ENCODE measurements at places on chromosomes 4 and X.

DNA sequence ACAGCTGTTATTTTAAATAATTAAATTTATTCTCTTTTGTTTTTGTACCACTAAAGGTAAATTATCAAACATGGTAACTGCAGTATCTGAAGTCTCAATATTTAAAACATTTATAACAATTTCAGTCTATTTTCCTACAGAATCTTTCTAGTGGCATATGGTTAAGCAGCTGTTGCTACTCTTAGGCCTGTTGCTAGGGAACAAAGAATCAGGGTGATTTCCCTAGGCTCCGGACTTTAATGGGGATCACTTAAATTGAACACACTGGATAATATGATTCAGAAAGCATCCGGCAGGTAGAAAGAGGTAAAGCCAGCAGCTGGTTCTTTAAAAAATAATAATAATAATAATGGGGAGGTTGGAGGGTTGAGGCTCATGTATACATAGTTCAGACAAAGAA lies 17.6 kb downstream of the FBXO8 start:
- no peak overlapping the region for H3K4me3 ChIP-seq
- no peak overlapping the region for H3K27ac ChIP-seq
- no peaks in the 10 kb centered on the region for H3K4me1 ChIP-seq

GRCh38 chr4:145720656-145721055 lies 40.7 kb downstream of the C4orf51 start:
- H3K4me3 ChIP-seq, result no peak overlapping the region
- DNase-seq, result no peak
- no peak overlapping the region for H3K27ac ChIP-seq
- H3K4me1 ChIP-seq, result no peaks in the 10 kb centered on the region

GRCh38 chrX:14032406-14032805 lies 2.7 kb upstream of the GEMIN8 start:
- H3K4me3 ChIP-seq, result no peak overlapping the region
- no peaks in the 10 kb centered on the region for H3K4me1 ChIP-seq
- H3K27ac ChIP-seq, result no peak overlapping the region
- H3K27me3 ChIP-seq, result peaks cover 9% of the 10 kb centered on the region
- DNase-seq, result no peak
- no peaks in the 10 kb centered on the region for H3K36me3 ChIP-seq

- no peaks in the 10 kb centered on the region for H3K4me1 ChIP-seq
- H3K36me3 ChIP-seq, result no peaks in the 10 kb centered on the region
- no peak for DNase-seq
- no peak overlapping the region for H3K4me3 ChIP-seq
- no peaks in the 10 kb centered on the region for H3K27me3 ChIP-seq
Measured at GRCh38 chr4:186787536-186787935, 63.9 kb upstream of the FAT1 start.

DNA sequence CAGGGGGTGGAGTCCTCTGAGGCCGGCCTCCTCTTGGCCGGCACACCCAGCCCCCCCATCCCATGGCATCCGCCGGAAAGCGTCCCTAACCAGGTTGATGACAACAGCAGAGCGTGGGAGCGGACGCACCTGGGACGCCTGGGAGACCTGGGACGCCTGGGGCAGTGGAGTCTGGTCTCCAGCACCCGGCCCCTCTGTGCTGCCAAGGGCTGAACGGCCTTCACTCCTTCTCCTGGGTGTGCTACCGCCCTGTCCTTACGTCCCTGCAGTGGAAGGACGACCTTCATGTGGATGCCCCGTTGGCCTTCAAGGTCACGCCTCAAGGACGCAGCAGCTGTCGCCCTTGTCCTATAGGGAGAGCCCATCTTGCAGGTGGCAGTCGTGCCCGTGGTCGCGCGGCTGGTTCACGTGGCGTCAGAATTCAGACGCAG lies 26.9 kb downstream of the NKX1-1 start:
- no peak overlapping the region for H3K27ac ChIP-seq
- peak; percentile 40 for DNase-seq
- no peaks in the 10 kb centered on the region for H3K4me1 ChIP-seq
- H3K36me3 ChIP-seq, result no peaks in the 10 kb centered on the region

- H3K4me3 ChIP-seq, result no peak overlapping the region
- H3K27me3 ChIP-seq, result no peaks in the 10 kb centered on the region
- peaks cover 5% of the 10 kb centered on the region for H3K4me1 ChIP-seq
- H3K36me3 ChIP-seq, result no peaks in the 10 kb centered on the region
- no peak for DNase-seq
Measured at GRCh38 chr4:6753891-6754290, 28.6 kb upstream of the KIAA0232 start.

DNA sequence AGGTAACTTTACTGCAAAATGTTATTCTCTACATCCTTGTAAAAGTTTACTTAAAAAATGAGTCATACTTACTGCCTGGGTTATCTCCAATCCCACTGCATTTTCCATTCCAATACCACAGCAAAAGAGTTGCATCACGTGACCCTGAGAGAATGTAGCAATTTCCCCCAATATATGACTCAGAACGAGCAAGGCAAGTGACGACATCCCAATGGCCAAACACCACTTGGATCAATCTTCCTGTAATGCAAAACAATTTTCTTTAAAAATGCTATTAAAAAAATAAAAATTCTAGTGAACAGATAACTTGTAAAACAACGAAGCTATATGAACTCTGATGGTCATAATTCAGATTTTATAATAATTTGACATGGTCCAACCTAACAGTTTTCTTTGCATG lies 224.3 kb downstream of the DCLK2 start:
- H3K36me3 ChIP-seq, result no peaks in the 10 kb centered on the region
- no peaks in the 10 kb centered on the region for H3K27me3 ChIP-seq
- no peak overlapping the region for H3K27ac ChIP-seq
- H3K4me1 ChIP-seq, result no peaks in the 10 kb centered on the region

DNA sequence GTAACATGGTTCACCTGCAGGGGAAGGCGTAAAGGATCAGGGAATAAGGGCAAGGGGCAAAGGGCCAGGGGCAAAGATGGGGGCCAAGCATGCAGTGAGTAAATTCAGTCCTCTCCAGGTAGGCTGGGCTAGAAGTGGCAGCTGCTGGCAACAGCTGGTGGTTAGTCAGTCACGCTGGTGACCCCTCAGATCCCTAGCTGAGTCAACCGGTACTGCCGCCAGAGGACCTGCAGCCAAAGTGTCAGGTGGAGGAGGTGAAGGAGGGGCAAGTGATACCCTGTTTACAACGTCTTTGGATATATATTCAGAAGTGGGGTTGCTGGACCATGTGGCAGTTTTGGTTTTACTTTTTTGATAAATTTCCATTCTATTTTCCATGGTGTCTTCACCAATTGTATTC lies 24.6 kb upstream of the NAP1L2 start:
- H3K4me1 ChIP-seq, result no peaks in the 10 kb centered on the region
- H3K4me3 ChIP-seq, result no peak overlapping the region
- no peak for DNase-seq
- H3K27ac ChIP-seq, result no peak overlapping the region
- peaks cover 16% of the 10 kb centered on the region for H3K27me3 ChIP-seq

GRCh38 chr4:146477054-146477453 lies 44.7 kb downstream of the SLC10A7 start:
- no peak overlapping the region for H3K27ac ChIP-seq

DNA sequence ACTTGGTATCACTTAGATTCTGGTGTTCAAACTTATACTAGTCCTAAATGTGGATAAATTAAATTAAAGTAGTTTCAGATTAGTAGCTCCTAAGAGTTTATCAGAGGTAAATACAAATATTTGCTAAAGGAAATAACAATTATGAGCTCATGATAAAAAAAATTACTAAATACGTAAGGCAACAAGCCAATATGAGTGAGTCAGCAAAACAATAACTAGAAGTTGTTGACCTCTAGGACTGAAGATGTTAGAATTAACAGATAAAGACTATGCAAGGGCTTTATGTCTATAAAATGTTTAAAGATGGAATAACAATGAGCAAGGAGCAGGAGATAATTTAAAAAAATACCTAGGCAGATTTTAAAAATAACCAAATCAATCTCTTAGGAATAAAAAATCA lies 195.8 kb downstream of the CLCN4 start:
- no peaks in the 10 kb centered on the region for H3K36me3 ChIP-seq
- no peaks in the 10 kb centered on the region for H3K4me1 ChIP-seq
- H3K4me3 ChIP-seq, result no peak overlapping the region
- no peak for DNase-seq
- no peak overlapping the region for H3K27ac ChIP-seq

DNA sequence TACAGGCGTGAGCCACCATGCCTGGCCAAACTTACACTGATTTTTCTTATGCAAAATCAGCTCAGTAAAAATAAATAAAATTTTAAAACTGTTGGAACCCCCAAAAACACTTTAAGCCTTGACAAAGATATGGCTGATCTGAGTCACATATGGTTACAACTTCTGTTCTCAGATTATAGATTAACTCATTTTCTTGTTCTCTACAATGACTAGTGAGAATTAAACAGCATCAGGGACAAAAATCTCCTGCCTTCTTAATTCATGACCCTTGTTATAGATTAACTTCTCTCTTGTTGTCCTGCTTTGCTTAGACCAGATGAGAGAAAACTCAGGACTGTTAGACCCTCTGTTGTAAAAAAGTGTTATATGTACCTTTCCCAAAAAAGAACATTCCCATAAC lies 24.2 kb upstream of the EXOC1L start:
- no peaks in the 10 kb centered on the region for H3K27me3 ChIP-seq
- H3K4me1 ChIP-seq, result no peaks in the 10 kb centered on the region
- no peak overlapping the region for H3K4me3 ChIP-seq
- DNase-seq, result no peak
- H3K27ac ChIP-seq, result no peak overlapping the region

- H3K36me3 ChIP-seq, result no peaks in the 10 kb centered on the region
- no peak overlapping the region for H3K27ac ChIP-seq
- no peaks in the 10 kb centered on the region for H3K27me3 ChIP-seq
- H3K4me3 ChIP-seq, result no peak overlapping the region
Measured at GRCh38 chrX:44261286-44261685, 82.2 kb downstream of the EFHC2 start.

DNA sequence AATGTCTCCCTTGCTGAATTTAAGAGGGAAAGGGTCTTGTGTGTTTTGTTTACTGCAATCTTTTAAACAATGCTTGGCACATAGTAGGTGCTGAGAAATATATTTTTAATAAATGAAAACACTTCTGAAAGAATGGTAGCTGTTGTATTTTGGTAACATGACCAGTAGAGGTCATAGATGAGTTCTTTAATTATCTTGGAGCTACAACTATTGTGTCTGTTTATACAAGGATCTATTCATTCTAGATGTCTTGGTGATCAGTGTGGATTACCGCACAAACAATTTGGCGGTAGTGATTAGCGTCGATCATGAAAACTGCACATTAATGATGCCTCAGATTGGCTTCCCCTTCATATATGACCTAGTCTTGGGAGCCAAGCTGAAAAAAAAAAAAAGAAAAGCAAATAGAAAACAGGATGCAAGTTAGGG lies 21.4 kb upstream of the SCRG1 start:
- no peak overlapping the region for H3K4me3 ChIP-seq
- no peaks in the 10 kb centered on the region for H3K27me3 ChIP-seq
- H3K27ac ChIP-seq, result no peak overlapping the region
- no peak for DNase-seq
- no peaks in the 10 kb centered on the region for H3K36me3 ChIP-seq

DNA sequence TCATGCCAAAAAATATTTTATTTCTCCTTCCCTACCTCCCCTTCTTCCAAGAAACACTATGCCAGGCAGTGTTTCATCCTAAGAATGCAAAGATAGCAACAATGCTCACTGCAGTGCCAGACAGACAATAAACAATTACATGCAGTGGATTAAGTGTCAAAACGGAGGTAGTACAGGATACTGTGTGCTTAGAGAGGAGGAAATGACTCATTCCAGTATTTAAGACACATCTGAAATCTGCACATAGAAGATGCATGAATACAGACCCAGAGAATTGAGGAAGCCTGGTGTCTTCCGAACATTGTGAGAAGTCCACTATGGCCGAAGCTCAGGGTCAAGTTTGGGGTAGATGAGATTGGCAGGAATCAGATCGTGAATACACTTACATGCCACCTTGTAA lies 326.4 kb downstream of the PPP3CA start:
- no peak overlapping the region for H3K4me3 ChIP-seq
- DNase-seq, result no peak
- H3K4me1 ChIP-seq, result no peaks in the 10 kb centered on the region
- H3K36me3 ChIP-seq, result no peaks in the 10 kb centered on the region
- H3K27me3 ChIP-seq, result no peaks in the 10 kb centered on the region

- H3K27me3 ChIP-seq, result peaks cover 44% of the 10 kb centered on the region
- no peak overlapping the region for H3K4me3 ChIP-seq
- no peaks in the 10 kb centered on the region for H3K4me1 ChIP-seq
- H3K36me3 ChIP-seq, result no peaks in the 10 kb centered on the region
- no peak for DNase-seq
Measured at GRCh38 chr4:81032771-81033684, 2.5 kb downstream of the BMP3 start.

DNA sequence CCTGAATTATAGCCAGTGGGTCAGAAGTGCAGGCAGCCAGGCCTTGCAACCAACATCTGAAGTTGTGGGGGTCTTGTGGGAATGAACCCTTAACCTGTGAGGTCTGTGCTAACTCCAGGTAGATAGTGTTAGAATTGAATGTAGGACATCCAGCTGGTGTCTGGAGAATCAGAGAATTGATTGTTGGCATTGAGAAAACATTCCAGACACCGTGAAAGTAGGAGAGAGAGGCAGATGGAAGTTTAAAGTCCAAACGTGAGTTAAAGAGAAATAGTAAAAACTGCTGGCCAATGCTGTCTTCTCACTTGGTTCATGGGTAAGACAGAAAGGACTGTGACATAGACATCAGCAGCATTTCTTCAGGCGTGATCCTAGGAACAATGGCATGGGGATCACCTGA lies 27.7 kb downstream of the CASP3 start:
- H3K27ac ChIP-seq, result no peak overlapping the region
- H3K4me1 ChIP-seq, result no peaks in the 10 kb centered on the region
- no peak overlapping the region for H3K4me3 ChIP-seq

DNA sequence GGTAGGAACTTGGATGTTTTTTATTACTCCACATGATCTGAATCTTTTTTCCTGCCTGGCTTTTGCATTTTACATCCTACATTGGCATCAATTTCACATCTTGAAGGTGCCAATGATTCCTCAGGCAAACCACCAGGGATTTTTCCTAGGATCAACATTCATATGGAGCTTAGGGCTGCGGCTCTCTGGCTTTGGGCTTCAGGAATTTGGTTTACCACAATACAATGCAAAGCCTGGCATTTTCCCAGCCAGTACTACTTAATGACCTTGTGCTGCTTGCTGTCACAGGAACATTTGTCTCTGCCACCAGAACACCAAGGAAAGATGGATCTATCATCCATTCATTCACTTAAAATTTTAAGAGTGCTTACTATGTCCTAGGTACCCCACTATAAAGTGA lies 180.7 kb downstream of the PDGFC start:
- no peaks in the 10 kb centered on the region for H3K27me3 ChIP-seq
- no peaks in the 10 kb centered on the region for H3K36me3 ChIP-seq
- H3K27ac ChIP-seq, result no peak overlapping the region
- no peak overlapping the region for H3K4me3 ChIP-seq

- peak overlapping the region; percentile 77 for H3K27ac ChIP-seq
- no peaks in the 10 kb centered on the region for H3K36me3 ChIP-seq
- no peaks in the 10 kb centered on the region for H3K4me1 ChIP-seq
- no peaks in the 10 kb centered on the region for H3K27me3 ChIP-seq
Measured at GRCh38 chrX:129777218-129778030, 2.3 kb upstream of the SASH3 start.

GRCh38 chrX:15501506-15501905 lies 899 bp downstream of the BMX start:
- no peaks in the 10 kb centered on the region for H3K4me1 ChIP-seq
- H3K4me3 ChIP-seq, result no peak overlapping the region
- H3K27me3 ChIP-seq, result no peaks in the 10 kb centered on the region
- H3K27ac ChIP-seq, result no peak overlapping the region

- H3K27me3 ChIP-seq, result no peaks in the 10 kb centered on the region
- H3K27ac ChIP-seq, result no peak overlapping the region
- peak overlapping the region; percentile 12 for H3K4me3 ChIP-seq
- no peaks in the 10 kb centered on the region for H3K4me1 ChIP-seq
Measured at GRCh38 chr4:124322234-124323065, 390.1 kb downstream of the ANKRD50 start.
